Cardiac muscle cell (in vitro differentiated cells and primary cell): ENCODE measurements at places on chromosomes 12 and 14.

GRCh38 chr14:50400461-50400860 is 3.8 kb upstream of the CDKL1 start:
- DNase-seq = no peak

GRCh38 chr14:96581902-96582301 is 79.7 kb downstream of the PAPOLA start:
- DNase-seq = no peak

DNA sequence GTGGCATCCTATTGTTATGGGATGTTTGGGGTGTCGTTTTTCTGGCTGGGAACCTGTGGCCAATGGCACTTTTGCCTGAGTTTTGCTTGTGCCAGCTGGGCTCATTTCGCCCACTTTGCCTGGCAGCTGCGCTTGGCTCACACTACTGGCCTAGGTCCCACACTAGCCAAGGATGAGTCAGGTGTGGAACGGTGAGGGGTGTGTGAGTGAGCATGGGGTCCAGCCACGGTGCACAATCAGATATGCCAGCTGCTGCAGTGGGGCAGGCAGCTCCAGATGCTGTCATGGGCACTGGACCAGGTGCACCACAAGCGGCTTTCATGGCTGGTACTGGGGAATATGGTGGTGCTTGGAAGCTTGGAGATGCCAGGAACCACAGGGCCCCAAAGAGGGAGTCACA is 21.5 kb downstream of the TRHDE start:
- no peak for DNase-seq

DNA sequence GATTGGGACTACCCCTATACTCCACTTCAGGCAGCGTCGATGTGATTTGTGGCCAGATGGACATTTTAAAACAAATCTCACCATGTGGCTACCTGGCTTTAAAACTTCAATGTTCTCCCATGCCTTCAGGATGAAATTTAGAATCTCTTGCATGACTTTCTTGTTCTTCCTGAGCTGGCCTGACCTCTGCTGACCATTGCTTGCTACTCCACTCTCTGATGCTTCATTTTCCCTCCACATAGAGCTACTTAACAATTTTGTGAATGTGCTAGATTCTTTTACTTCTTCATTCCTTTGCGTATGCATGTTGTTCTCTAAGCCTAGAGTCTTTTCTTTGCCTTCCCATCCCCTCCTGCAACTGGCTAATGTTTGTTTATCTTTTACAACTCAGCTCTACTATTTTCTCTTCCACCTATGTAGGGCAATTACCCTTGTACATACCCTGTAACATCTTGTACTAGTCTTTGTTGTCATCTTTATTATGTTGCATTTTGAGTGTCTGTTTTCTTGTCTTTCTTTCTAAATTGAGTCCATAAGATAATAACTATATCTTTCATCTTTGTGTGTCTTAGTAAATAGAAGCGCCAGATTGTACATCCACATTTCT is 41.2 kb downstream of the YLPM1 start:
- peak; percentile 33 for DNase-seq

DNA sequence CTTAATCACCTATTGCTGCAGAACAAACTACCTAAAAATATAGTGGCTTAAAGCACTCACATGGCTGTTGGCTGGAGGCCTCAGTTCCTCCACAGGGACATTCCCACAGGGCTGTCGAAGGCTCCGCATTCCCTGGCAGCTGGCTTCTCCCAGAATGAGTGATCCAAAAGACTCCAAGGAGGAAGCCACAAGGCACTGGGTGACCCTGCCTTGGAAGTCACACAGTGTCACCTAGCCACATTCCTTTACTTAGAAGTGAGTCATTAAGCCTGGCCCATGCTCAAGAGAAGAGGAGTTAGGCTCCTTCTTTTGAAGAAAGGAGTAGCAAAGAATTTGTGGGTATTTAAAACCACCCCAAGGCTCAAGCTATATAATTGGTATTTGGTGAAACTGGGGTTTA is 63.9 kb upstream of the MAP1LC3B2 start:
- DNase-seq = no peak

DNA sequence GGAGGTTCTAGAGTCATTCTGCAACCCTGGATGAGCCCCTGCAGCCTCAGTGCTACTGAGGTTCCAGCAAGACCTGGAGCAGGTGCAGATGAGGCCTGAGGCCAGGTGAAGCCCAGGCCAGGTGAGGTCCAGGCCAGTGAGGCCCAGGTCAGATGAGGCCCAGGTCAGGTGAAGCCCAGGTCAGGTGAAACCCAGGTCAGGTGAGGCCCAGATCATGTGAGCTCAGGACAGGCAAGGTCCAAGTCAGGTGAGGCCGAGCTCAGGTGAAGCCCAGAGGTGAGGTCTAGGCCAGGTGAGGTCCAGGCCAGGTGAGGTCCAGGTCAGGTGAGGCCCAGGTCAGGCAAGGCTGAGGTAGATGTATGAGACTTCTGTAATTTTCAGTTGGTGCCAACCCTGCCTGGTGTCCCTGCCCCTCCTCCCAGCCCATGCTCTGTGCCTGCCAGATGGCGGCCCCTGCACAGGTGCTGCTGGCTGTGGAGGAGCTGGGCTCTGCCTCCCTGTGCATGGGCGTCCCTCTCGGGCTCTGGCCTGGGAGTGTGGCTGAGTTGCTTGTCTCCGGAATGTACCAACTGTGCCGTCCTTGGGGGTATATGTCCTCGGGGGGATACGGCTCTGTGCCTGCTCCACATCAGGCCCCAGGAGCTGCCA is 388.5 kb downstream of the TMEM121 start:
- no peak for DNase-seq

DNA sequence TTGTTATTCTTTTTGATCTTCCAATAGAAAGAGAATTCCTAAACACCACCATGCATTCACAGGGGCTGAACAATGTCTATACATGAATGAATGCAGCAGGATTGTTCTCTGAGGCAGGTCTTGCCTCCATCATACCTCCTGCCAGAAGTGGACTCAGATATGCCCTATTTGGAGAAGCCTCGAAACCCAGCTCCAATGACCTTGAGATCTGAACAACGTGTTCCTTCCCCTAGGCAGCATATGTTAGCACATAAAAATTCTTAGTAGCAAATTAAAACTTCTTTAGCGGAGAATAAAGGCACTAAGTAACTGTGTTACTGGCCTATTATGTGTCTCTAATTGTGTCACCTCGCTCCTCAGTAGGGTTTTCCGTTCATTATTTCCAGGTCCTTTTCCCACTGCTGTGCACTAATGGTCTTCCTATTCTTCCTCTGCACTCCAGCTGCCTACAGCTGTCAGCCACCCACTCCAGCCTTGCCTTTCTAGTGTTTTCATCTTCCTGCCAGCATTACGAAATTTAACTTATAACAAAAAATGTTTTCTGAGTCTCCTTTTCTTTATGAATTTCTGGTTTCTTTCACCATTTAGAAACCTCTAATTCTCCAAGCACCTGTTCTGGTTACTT is 62.6 kb upstream of the IGF1 start:
- DNase-seq = no peak

DNA sequence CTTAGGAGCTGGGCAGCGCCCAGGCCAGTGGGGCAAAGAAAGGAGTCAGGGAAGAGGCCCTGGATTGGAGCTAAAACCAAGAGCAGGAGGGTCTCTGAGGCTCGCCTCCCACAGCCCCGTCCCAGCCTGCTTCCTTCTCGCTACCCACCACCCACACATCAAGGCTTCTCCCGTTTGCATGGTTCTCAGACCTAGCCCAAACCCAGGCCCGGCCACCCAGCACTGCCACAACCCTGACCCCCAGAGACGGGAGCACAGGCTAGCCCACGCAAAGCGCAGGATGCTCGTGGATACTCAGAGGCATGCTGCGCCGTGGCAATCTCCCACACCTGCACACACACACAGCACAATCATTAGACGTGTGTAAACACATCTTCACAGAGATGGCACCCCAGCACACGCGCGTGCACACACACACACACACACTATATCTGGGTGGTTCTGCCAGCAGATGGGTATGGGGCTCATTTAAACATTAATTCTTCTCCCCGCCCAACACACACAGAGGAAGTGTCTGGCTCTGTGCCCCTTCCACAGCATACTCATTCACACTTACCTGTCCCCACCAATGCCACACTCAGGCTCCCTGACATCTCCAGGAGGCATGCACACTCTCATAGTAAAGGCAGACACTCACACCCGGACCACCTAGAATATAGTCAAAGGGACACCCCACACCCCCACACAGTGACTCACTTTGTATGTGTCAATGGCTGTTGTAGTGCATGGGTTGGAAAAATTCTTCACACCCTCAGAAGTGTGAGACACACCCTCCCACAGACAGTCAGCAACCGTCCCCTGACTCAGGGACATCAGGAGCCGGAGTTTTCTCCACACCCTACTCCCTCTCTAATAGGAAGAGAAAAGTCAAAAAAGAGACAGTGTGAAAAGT is 1.1 kb downstream of the CARMIL3 start:
- DNase-seq = no peak
